ENCODE measurements at places on chromosomes 1 and 21.

DNA sequence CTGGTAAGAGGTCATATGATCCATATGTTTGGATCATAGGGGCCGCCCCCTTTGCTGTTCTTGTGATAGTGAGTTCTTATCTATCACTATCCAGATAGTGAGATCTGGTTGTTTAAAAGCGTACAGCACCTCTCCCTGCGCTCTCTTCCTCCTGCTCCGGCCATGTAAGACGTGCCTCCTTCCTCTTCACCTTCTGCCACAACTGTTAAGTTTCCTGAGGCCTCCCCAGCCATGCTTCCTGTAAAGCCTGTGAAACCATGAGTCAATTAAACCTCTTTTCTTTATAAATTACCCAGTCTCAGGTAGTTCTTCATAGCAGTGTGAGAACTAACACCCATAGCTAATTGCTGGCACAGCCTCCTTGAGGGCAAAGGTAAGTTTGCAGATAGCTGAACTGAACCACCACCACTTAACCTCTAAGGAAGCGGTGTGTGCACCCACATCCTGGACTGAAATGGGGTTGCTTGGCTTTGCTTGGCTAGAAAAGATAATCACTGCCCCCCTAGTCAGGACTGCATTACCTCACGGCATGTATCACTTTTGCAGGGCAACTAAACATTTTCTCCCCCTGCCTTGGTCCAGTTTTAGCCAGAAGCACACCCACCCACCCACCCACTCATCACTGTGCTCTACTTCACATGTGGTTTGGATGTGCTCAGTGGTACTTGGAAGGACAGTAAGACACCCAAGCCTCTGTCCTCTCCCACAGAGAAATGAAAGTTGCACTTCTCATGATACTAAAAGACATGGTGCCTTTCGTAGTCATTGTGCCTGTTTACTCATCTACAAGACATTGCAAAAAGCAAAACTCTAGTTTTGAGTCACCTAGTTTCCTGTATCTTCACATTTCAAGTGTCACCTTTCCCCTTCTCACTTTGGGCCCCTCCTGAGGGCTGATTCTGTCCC is 23.1 kb upstream of the PTAFR start:
- no peak for DNase-seq

- DNase-seq, result no peak
Measured at GRCh38 chr1:101050869-101051268, 25.3 kb upstream of the DPH5 start.

DNA sequence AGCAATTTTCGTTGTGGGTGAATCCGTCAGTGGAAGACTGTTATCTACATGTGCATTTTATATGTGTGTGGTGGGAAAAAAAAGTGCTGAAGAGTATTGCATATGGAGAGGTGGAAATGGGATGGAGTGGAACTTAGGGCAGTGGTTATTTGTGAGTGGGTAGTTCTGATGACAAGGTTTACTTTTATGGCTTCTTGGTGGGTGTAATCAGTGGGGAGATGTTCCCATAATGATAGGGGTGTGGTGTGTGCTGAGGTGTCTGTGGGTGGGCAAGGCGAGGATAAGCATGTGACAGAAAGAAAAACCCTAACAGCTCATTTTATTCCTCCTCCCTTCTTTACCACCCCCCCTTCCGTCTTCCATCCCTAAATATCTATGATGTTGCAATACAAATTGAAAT is 288.1 kb downstream of the NUF2 start:
- no peak for DNase-seq

DNA sequence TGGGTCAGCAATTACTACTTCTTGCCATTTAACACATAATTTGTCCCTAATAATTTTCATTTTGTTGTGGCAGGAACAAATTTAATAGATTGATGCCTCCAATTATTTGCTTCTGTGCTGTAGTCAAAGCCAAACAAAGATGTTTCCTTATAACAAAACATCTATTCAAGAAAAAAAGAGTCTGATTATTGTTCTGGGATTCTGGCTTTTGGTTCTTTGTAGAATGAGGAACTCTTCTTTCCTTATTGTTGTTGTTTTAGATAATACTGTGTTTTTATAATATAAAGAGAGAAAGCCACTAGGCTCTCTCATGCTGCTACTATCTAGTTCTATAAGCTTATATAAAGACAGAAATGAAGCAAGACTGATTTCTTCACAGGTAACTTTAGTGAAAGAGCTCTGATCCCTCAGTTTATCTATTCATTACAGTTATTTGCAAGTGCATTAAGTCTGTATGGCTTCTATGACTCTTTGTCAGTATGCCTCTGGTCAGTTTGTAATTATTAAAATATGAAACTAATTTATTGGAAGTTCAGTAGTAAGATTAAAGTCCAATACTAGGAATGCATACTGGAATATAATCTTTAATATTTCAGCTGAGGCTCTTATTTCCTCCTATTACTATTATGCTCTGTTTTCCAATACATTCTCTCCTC is 37.4 kb downstream of the PRKACB start:
- DNase-seq, result no peak

DNA sequence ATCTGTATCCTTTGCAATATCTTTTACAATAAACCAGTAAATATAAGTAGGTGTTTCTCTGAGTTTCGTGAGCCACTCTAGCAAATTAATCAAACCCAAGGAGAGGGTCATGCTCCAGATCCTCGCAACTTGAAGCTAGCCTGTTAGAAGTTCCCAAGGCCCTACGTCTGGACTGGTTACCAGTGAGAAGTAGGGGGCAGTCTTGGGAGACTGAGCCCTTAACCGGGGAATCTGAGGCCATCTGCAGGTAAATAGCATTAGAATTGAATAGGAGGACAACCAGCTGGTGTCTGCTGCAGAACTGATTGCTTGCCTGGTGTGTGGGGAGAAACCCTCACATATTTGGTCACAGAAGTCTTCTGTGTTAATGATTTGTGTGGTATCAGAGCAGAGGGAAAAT is 190.5 kb downstream of the RYR2 start:
- DNase-seq, result no peak

DNA sequence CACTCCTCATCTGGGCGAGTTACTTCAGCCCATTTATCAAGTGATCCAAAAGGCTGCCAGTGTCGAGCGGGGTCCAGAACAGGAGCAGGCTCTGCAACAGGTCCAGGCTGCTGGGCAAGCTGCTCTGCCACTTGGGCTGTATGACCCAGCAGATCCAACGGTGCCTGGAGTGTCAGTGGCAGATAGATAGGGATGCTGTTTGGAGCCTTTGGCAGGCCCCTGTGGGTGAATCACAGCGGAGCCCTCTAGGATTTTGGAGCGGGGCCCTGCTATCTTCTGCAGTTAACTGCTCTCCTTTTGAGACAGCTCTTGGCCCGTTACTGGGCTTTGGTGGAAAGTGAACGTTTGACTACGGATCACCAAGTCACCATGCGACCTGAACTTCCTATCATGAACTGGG is 7.5 kb downstream of the MMEL1 start:
- no peak for DNase-seq

- no peak for DNase-seq
Measured at GRCh38 chr21:23939369-23940065, 1667.8 kb downstream of the MRPL39 start.

DNA sequence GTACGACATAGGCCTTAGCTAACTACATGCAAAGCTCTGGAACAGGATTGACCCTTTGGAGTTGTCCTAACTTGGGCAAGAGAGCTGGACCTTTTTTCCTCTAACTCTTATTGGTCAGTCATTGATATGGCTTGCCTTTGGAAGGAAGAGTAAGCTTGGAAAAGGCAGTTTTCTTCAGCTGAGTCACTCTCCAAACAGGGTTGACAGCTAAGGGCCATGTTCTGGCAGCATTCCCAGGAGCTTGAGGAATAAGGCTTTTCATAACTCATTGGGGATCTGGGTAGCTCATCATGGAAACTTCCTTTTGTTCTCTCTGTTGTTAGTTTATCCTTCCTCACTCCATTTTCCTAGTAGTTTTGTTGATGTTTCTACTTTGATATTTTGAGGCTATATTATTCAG is 14.5 kb upstream of the ERRFI1 start:
- DNase-seq, result no peak

DNA sequence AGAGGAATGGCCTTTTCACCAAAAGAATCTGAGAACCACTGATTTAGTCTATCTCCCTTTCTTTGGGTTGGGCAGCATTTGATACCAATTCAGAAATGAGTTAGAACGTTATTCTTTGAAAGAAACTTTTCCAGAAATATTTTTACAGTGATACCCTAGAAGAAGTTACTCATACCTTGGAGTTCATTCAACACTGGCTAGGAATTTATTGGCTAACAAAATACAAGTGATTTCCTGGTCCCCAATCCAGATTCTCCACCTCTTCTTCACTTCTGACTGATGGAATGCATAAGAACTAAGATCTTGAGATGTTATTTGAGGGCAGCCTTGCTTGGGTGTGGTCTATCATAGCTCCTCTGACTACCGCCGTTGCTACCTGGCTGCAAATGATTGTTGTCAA is 9.4 kb downstream of the C1orf162 start:
- no peak for DNase-seq

DNA sequence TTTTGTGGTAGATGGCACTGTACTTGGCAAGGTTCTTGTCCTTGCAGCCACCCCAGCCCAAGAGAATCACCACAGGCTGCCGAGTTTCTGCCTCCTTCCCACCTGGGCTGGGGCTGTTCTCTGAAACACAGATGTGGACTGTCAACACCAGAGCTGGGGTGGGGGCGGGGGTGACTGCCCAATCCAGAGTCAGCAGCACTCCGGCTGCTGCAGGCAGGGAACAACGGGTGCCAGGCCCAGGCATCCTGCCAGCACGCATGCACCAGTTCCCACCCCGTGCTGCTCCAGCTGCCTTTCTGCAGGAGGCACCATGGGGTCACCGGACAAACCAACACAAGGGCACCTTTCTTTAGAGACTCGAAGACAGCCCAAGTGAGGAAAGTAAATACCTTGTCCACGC is 14.1 kb downstream of the TMEM53 start:
- DNase-seq, result no peak

GRCh38 chr1:80565406-80565805 is 1235.3 kb upstream of the ADGRL2 start:
- DNase-seq, result no peak

DNA sequence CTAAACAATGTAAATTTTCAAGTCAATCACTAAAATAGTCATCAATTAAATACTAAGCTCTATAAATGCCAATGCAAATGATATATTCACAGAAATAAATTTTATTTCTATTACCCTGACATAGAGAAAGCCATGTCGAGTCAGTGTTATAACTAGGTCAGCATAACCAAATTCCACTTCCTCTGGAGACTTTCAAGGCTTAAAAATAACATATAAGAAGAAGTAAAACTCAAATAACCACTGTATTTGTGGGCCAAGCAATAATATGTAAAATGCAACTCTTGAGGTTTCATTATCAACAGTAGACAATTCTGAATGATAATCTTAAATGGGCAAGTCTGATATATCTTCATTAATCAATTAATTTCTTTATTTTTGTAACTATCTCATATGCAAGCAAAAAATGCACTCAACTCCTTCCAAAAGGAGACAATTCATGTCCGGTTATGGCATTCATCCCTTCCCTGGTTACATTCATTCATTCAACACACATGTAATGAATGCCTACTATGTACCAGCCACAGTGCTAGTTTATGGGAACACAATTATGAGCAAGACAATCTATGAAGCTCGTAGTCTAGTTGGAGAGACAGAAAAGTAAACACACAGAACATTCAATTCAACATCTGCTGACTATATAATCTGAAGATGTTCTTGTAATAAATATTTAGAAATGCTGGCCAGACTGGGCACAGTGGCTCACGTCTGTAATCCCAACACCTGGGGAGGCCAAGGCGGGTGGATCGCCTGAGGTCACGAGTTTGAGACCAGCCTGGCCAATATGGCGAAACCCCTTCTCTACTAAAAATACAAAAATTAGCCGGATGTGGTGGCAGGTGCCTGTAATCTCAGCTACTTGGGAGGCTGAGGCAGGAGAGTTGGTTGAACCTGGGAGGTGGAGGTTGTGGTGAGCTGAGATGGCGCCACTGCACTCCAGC is 37.1 kb upstream of the CAP1 start:
- no peak for DNase-seq

DNA sequence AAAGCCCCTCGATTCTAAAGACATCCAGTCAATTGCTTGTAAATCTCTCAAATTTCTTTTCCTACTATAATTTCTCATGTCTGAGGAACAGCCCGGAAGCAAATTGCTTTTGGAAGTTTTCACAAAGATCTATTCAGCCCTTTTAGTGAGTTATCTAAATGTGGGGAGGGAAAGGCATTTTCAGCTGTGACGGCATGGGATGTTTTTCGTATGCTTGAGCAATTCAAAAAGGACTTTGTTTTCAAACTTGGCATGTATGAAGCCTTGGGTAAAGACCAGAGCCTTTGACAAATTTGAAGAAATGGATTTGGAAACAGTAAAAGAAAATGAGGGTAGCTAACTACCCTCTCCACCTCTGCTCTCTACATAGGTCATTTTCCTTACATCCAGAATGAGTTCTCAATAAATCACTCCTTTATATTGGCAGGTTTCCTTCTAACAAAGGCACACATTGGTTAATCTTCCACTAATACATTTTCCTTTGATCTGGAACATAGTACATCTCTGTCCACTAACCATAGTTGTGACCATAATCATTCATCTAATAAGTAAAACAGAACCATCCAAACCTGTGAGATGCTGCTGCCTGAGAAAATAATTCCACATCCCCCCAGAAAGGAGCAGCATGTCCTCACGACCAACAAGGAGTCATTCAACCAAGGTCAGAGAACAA is 66.1 kb upstream of the ADAM30 start:
- DNase-seq, result no peak

- DNase-seq, result no peak
Measured at GRCh38 chr1:41482001-41482765, 2.3 kb downstream of the EDN2 start.

GRCh38 chr1:23424293-23425192 is at the start of gene TCEA3:
TSS of gene TCEA3 (minus strand) at chr1:23424748. CDS start at chr1:23424633, 115 bp downstream.
- DNase-seq, result no peak

DNA sequence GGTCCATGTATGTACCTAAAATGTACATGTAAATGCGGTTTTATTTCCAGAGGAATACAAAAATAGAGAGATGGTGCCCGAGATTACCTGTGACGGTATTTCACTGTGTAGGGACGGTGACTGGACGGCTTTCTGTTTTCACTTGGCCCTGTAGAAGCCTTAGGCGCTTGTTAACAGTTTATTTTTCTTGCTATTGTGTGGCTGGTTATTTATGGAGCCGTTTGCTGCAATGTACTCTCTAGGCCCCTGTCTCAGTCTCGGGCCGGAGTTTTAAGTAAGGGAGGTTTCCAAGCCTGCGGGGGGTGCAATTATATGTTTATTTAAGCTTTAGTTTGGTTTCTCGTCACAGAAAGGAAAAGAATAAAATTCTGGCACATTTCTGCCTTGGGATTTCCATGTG is 413 bp downstream of the EFCAB7 start:
- DNase-seq, result no peak

- no peak for DNase-seq
Measured at GRCh38 chr1:244860914-244861610, 3.3 kb downstream of the HNRNPU start.

GRCh38 chr21:35034203-35034926 is 14.7 kb downstream of the RUNX1 start:
- DNase-seq, result no peak

- no peak for DNase-seq
Measured at GRCh38 chr1:87226341-87226760, 102.3 kb upstream of the LMO4 start.

DNA sequence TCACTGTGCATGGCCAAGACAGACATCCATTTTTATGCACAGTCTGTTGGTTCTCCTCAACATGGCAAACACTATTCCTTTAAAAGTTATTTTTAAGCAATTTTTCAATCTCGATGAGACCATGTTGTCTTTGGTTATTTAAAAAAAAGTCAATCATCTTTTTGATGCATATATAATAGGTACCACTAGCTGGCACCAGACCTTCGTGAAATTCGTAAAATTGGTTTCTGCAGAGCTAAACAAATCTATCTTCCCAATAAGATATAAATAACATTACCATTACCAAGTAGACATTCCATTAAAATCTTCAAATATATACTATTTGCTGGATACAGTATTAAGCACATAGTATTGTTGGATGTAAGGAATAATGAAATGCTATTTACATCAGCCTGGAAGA is 220.0 kb upstream of the GREM2 start:
- DNase-seq, result no peak
